ENCODE measurements at places on chromosomes 13 and 19.

DNA sequence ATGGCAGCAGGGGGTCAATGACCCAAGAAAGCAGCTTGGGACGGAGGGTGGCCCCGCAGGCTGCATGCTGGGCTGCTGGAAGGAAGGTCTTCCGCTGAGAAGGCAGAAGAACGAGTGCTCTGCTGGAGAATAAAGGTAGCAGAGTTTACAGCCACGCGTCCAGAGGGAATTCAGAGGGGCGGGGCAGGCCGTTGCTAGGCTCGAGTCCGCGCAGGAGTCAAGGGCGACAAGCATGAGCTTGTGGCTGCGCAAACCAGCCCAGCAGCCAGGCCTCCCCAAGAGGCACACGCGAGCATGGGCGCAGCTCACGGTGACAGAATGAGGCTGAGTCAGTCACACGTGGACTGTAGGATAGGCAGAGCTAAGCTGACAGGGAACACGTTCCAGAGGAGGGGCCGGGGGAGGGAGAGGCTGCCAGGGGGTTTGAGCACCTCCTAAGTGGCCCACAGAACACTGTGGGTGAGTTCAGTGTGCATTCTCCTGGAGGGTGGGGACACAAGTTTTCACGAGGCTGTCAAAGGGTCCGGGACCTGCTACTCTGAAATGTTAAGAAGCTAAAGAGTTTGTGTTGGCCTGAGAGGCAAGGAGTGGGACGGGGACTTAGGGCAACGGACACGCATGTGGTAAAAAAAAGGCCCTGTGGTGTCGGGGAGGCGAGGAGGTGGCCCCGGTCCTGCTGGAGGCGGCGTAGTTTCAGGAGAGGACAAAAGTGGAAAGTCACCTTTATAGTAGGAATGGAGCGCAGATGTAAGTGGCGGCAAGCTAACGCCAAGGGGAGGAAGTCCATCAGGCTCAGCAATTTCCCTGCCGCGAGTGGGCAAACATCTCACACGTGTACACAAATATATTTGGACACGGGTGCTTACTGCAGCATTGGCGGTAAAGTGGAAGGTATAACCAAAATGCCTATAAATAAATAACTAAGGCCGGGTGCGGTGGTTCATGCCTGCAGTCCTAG, 17.7 kb downstream of the RFX2 start:
- no peak for DNase-seq

DNA sequence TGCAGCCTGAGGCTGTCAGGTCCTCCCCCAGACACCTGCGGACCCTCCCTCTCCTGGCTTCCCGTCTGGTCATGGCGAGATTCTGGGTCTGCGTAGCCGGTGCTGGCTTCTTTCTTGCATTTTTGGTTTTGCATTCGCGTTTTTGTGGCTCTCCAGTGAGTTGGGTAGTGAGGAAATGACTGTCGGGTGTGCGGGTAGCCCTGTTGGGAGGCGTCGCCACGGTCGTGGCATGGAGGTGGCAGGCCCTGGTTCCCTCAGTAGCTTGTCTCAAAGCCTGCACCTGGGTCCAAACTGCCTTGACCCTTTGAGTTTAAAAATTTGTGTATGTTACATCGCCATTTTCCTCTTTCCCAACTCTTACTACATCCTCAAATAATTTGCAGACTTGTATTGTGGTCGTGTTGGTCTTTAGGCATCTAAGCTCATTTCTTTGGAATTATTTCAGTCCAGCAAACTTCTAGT, 344 bp downstream of the NHLRC3 start:
- no peak for DNase-seq

GRCh38 chr19:54473071-54473891, at the start of gene CDC42EP5:
TSS of gene CDC42EP5 (minus strand) at chr19:54473296. CDS start at chr19:54465547, 7,749 bp downstream.
- DNase-seq: no peak

- DNase-seq: no peak
Observed at GRCh38 chr13:106961216-106961615, 393.3 kb upstream of the ARGLU1 start.

GRCh38 chr13:60925686-60926085, 490.0 kb downstream of the PCDH20 start:
- no peak for DNase-seq

- DNase-seq: no peak
Observed at GRCh38 chr19:47028195-47028601, 8.6 kb downstream of the NPAS1 start.

DNA sequence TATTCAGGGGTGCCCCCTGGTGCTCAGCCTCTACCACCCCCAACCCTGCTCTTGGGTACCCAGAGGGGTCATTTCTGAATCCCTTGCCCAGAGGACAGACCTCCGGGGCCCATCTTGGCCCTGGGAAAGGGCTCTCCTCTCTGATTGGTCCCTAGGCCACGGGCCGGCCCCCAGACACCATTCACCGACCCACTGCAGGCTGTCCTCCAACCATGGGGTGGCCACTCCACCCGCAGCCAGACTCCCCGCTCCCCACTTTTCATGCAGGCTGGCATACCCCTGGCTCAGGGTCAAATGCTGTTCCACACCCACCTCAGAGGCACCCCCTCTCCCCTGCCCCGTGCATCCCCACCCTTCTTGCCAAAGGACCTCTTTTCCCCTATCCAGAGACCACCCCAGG, 14.8 kb downstream of the SMIM24 start:
- no peak for DNase-seq

DNA sequence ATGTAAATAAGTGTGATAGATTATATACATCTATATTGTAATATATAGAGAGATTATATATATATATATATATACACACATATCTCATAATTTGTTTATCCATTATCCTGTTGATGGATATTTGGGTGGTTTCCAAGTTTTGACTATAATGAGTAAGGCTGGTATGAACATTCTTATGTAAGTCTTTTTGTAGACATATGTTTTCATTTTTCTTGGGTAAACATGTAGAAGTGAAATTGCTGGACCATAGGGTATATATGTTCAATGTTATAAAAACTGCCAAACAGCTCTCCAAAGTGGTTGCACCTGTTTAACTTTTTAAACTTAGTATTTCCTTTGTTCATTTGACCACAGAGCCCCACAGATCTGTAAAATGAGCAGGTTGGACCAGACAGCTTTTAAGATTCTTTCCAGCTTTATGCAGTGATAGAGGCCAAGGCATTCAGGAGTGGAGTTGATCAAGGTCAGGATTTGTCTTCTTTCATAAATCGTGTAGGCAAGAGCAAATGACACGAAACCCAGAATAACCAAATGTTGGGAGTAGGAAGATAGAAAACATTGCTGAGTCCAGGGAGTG, 21.7 kb upstream of the KATNAL1 start:
- no peak for DNase-seq

DNA sequence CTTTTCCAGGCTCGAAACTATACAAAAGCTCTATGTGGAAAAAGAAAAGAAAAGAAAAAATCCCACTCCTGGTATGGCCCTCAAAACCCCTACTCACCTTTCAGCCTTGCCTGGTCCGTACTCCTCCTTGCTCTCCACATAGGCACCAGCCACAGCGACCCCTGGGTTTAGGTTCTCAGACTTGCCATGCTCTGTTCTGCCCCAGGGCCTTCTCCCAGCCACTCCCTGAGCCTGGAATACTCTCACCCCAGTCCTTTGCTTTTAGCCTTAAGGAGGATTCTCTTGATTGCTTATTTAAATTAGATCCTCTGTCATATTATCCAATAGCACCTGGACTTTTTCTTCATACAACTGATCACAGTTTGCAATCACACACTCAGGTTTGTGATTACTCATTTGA, 522.5 kb downstream of the DIAPH3 start:
- no peak for DNase-seq

GRCh38 chr13:51311957-51312520, 27.5 kb upstream of the SERPINE3 start:
- no peak for DNase-seq

GRCh38 chr13:95676105-95676761, 706 bp upstream of the DNAJC3 start:
- DNase-seq: peak; percentile 24

- no peak for DNase-seq
Observed at GRCh38 chr13:89267734-89268133, 1596.6 kb downstream of the SLITRK5 start.

- no peak for DNase-seq
Observed at GRCh38 chr19:38389101-38389925, 816 bp downstream of the SPRED3 start.

DNA sequence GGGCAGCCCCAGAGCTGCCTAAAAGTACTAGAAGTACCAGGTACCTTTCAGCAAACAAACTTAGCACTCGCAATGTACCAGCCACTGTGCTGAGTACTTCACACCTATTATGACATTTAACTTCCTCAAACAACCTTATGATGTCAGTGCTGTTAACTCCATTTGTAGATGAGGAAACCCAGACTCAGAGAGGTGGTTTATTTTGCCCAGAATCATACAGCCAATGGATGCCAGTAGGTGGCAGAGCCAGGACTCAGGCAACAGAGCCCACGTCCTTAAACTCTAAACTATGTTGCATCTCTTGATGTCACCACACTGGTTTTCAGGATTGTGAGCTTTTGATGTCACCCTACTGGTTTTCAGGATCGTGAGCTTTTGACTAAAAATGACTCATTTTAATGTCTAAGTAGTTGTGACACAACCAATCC, 78.9 kb downstream of the FLT1 start:
- no peak for DNase-seq

GRCh38 chr13:24272452-24273161, 36.8 kb upstream of the C1QTNF9 start:
- no peak for DNase-seq

DNA sequence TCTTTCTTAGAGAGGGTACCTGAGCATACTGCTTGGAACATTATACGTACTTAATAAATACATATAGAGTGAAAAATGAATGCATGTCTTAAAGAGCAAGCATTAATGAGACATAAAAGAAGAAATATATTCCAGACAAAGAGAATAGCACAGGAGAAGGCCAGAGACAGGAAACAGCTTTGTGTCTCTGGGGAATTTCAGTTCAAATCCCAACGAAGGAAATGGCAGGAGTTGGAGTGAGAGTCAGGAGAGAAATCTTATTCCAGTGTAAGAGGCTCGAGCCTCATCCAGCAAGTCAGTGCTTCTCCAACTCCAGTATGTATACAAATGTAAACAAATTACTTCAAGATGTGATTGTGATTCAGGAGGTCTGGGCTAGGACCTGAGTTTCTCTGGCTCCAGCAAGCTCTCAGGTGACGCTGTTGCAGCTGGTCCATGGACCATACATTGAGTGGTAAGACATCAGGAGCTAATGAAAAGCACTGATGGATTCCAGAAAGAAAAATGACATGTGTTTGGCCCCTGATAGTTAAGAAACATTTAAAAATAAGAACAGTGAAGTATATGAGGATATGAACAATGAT, 108.2 kb downstream of the RAP2A start:
- DNase-seq: no peak

- no peak for DNase-seq
Observed at GRCh38 chr19:23887642-23888041, 27.0 kb upstream of the ZNF726 start.

DNA sequence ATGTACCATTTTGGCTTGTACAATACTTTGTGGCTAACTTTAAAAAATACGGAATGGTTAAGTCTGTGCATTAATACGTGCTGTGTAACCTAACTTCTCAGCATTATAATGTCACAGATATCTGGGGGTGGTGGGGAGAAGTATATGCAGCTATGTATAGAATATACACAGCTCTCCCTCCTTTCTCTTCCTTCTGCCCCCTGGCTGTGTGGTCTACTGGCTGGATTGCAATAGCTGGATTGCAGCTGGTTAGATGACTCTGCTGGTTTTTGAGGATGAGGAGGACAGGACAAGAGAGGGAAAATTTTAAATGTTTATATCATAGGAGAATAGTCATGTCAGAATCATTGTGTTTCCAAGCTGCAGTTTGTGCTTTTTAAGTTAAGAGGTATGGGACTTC, 9.7 kb downstream of the RNASEH2B start:
- DNase-seq: no peak

- DNase-seq: no peak
Observed at GRCh38 chr13:107865643-107866031, 349.7 kb downstream of the LIG4 start.

- DNase-seq: no peak
Observed at GRCh38 chr19:15863272-15863671, 34.6 kb downstream of the CYP4F2 start.

- no peak for DNase-seq
Observed at GRCh38 chr13:110759710-110760109, 46.2 kb downstream of the ING1 start.

DNA sequence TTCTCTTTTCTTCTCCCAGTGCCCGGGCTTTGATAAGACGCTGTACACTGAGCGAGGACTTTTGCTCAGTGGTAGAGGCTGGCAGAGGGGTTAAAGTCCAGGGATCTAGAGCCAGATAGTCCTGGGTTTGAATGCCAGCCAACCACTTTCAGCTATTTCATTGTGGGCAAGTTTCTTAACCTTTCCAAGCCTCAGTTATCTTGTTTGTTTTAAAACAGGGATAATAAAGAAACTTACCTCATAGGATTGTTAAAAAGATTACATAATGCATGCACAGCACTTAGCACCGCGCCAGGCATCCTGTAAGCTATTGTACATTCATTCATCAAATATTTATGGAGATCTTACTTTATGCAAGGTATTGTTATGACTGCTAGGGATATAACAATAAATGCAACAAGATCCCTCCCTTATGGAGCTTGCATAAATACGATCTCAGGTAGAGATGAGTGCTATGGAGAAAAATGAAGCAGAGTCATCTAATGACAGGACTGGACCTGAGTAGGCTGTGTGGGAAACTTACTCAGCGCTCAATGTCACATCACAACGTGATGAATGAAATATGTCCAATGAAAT, 70.8 kb downstream of the LNX2 start:
- DNase-seq: no peak

GRCh38 chr13:35965226-35965927, 165.8 kb downstream of the DCLK1 start:
- no peak for DNase-seq

DNA sequence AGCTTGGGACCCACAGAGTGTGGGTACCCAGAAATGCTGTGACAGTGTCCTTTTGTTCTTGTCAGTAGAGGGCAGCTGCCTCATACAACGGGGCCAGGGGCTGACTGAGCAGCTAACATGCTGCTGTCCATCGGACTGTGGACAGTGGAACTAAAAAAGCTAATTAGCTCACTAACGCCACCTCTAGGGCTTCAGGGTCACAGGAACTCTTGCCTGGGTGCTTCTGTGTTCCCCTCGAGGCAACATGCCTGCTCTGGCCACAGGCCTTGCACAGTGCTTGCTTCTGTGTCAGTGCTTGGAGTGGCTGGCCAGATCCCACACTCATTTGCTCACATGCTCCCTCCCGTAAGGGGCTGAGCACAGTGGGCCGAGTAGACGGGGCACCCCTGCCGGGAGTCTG, 377.0 kb downstream of the OLFM4 start:
- no peak for DNase-seq

DNA sequence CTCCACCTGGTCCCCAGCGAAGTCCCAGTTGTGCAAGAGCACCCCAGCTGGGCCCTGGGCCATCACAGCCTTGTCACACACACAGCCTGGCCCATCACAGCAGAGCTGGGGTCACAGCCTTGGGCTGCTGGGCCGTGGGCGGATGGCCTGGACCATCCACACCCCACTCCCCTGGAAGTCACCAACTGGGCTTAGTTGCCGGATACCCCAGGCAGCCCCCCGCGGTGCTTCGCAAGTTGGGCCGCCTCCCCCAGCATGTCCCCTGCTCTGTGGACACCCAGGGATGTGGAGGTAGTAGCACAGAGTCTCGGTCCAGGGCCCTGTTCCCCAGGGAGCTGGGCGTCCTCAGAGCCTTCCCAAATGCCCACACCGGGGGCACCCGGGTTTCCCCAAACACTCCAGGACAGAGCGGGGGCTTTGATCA, 4.5 kb upstream of the ZNF554 start:
- no peak for DNase-seq

- DNase-seq: no peak
Observed at GRCh38 chr13:98480915-98481877, 95.7 kb downstream of the STK24 start.

- DNase-seq: no peak
Observed at GRCh38 chr19:10744801-10745293, 27.0 kb downstream of the DNM2 start.
